Bronchial smooth muscle cell (primary cell): ENCODE measurements at places on chromosomes 13 and 19. TPM values are rescaled to one million over a fixed set of nuclear protein-coding genes. Genes with fewer than 3 reads are reported as not detected.

Gene ATP4B
- not detected in 2 replicates for total RNA-seq

Gene CHAMP1
- total RNA-seq = 6.5 and 7.6 TPM in 2 replicates

Gene ZNF296
- not detected in 2 replicates for total RNA-seq

Gene PNMA8B
- total RNA-seq = 3.0 and 4.5 TPM in 2 replicates

Gene IZUMO2
- total RNA-seq = not detected in 2 replicates

Gene AMH
- 0.16 and 0.17 TPM in 2 replicates for total RNA-seq

Gene ZNF135
- 5.7 and 6.1 TPM in 2 replicates for total RNA-seq

Gene CCDC122
- 2.1 and 3.2 TPM in 2 replicates for total RNA-seq

Gene TSHZ3
- total RNA-seq = 4.2 and 6.8 TPM in 2 replicates

Gene KLC3
- total RNA-seq = 0.16 TPM in 1 of 2 replicates, not detected in the other

Gene NCAN
- total RNA-seq = under 0.01 TPM in 1 of 2 replicates, not detected in the other

Gene NLRP7
- total RNA-seq = not detected in 2 replicates

Gene ZNF709
- total RNA-seq = 3.2 and 3.8 TPM in 2 replicates

Gene SELENOV
- not detected in 2 replicates for total RNA-seq

Gene PRKCG
- 0.17 TPM in 1 of 2 replicates, not detected in the other for total RNA-seq

Gene GIPR
- total RNA-seq = 0.09 and 0.16 TPM in 2 replicates

Gene PEAK3
- not detected in 2 replicates for total RNA-seq

Gene ZNF547
- total RNA-seq = 4.6 and 8.1 TPM in 2 replicates

Gene ZNF682
- total RNA-seq = 1.0 and 1.6 TPM in 2 replicates

Gene CD22
- 0.16 TPM in 1 of 2 replicates, not detected in the other for total RNA-seq

Gene SIAH3
- not detected in 2 replicates for total RNA-seq

Gene SHISA2
- 0.09 and 0.32 TPM in 2 replicates for total RNA-seq

Gene SGCG
- 1.3 and 4.6 TPM in 2 replicates for total RNA-seq

Gene BRME1
- 0.32 TPM in 1 of 2 replicates, not detected in the other for total RNA-seq

Gene ZNF600
- 1.8 and 3.2 TPM in 2 replicates for total RNA-seq

Gene LGALS7
- not detected in 2 replicates for total RNA-seq

Gene METTL21C
- total RNA-seq = not detected in 2 replicates

Gene COQ8B
- 31.8 and 38.6 TPM in 2 replicates for total RNA-seq

Gene MYDGF
- 182 and 263 TPM in 2 replicates for total RNA-seq

Gene C19orf85
- total RNA-seq = not detected in 2 replicates

Gene TMEM255B
- total RNA-seq = 0.63 and 1.6 TPM in 2 replicates

Gene IGSF23
- total RNA-seq = not detected in 2 replicates

Gene ZNF132
- 9.1 and 10.4 TPM in 2 replicates for total RNA-seq

Gene ZNF420
- total RNA-seq = 8.8 and 9.1 TPM in 2 replicates

Gene TNNI3
- 0.32 and 0.52 TPM in 2 replicates for total RNA-seq

Gene VASP
- 18.9 and 32.5 TPM in 2 replicates for total RNA-seq

Gene ANKRD24
- total RNA-seq = 2.4 and 4.4 TPM in 2 replicates

Gene LYPD3
- 0.17 and 1.1 TPM in 2 replicates for total RNA-seq

Gene KLK12
- not detected in 2 replicates for total RNA-seq

Gene LILRA1
- not detected in 2 replicates for total RNA-seq
